T-helper 17 cell (primary cell): ENCODE measurements at places on chromosomes 2 and 18. TPM values are rescaled to one million over a fixed set of nuclear protein-coding genes. Genes with fewer than 3 reads are reported as not detected.

The LRRC30 gene
- not detected for total RNA-seq

The TMEM178A gene
- 0.65 TPM for total RNA-seq

The MEX3C gene
- 71.1 TPM for total RNA-seq

The WNT10A gene
- 5.5 TPM for total RNA-seq

The SCN7A gene
- not detected for total RNA-seq

The SLC4A5 gene
- 10.5 TPM for total RNA-seq

The ANKRD29 gene
- total RNA-seq = 0.26 TPM

The ZAP70 gene
- total RNA-seq = 406 TPM
